GM12864 (cell line): ENCODE measurements at places on chromosomes 5 and 9.

- no peak for DNase-seq
Measured at GRCh38 chr5:65913519-65913918, 12.9 kb upstream of the ERBIN start.

- DNase-seq, result peak; percentile 62
Measured at GRCh38 chr9:124286292-124286931, 28.7 kb downstream of the NEK6 start.

GRCh38 chr9:121321016-121321503, 49.0 kb downstream of the STOM start:
- no peak for DNase-seq

- DNase-seq, result no peak
Measured at GRCh38 chr5:23466401-23466912, 41.0 kb upstream of the PRDM9 start.

GRCh38 chr9:120394058-120394669, 185.8 kb downstream of the CDK5RAP2 start:
- DNase-seq, result no peak

GRCh38 chr5:81469676-81470075, 75.7 kb upstream of the ACOT12 start:
- DNase-seq, result no peak
